ENCODE measurements at places on chromosomes 12 and 14.

DNA sequence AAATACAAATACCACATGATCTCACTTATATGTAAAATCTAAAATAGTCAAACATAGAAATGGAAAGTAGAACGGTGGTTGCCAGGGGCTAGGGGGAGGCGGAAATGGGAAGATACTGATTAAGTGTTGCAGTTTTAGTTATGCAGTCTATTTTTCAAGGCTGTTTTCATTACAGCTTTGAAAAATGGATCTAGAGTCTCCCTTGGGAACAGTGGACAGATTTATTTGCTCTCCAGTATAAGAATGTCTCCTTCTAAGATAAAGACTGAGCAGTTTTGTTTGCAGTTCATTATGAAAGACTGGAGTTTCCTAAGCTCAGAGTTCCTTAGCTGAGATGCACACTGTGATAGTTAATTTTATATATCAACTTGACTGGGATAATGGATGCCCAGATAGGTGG, 202.5 kb downstream of the KLHL28 start:
- H3K36me3 ChIP-seq = no peaks in the 10 kb centered on the region
- H3K27ac ChIP-seq = no peak overlapping the region
- no peaks in the 10 kb centered on the region for H3K27me3 ChIP-seq
- H3K4me1 ChIP-seq = no peaks in the 10 kb centered on the region

DNA sequence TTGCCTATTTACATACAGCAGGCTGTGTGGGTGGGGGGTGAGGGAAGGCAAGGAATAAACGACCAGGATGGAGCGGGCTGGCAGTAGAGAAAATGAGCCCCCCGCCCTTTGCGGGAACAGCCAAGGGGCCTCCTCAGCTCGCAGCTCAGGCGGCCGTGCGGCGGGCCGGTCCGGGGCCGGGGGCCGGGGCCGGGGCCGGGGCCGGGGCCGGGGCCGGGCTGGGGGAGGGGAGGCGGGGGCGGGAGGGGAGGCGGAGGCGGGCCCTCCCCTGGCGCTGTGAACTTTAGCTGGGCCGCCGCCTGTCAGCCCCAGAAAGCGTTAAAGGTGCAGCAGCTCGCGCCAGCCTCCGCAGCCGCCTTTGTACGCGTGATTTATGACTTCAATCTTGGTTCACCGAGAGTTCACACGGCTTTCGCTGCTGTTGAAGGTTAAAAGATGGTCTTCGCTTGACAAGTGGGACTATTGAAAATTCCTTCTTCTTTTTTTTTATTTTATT, 28.8 kb downstream of the HOXC4 start:
- no peaks in the 10 kb centered on the region for H3K36me3 ChIP-seq
- H3K4me1 ChIP-seq = no peaks in the 10 kb centered on the region
- no peaks in the 10 kb centered on the region for H3K27me3 ChIP-seq

DNA sequence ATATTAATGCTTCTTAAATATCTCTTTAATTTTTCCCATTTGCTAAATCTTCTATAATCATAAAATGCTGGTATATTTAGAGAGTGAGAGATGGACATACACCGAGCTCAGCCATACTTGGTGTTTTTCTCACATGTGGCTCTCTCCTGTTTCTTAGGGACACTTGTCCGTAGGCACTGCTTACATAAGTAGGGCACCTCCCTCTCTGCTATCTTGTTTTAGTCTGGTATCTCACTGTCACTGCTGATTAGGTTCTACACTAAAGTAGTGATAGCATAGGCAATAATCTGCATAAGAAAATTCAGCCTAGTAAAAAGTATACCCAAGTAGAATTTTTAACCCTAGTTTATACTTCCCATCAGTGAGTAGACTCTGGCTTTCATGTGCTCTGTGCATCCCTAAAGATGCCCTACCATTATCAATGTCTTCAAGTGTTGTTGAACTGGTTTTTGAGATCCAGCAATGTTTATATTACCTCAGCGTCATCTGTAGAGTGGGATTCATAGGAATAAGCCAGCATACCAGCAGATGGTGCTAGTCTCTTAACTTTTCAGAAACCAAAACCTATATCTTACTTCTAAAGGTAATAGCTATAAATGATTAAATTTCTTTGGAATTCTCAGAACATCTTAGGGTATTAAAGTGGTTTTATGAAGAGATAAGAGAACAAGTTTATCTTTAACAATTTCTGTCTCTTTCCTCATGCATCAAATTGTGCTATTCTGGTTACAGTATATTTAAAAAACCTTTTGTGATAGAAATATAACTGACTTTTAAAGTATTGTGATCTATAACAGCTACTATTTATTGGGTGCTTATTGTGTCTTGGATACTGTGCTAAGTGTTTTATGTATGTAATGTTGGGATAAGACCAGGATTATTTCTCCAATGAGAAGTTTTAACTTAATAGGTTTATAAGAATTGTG, 32.9 kb downstream of the ARID2 start:
- DNase-seq = no peak
- H3K27me3 ChIP-seq = no peaks in the 10 kb centered on the region
- H3K27ac ChIP-seq = no peak overlapping the region

- H3K4me1 ChIP-seq = no peaks in the 10 kb centered on the region
- H3K27ac ChIP-seq = no peak overlapping the region
- H3K4me3 ChIP-seq = no peak overlapping the region
- H3K27me3 ChIP-seq = no peaks in the 10 kb centered on the region
- no peaks in the 10 kb centered on the region for H3K36me3 ChIP-seq
Measured at GRCh38 chr12:70919176-70919575, 1.4 kb downstream of the PTPRR start.
